ENCODE measurements at places on chromosomes 3 and 15. TPM values are rescaled to one million over a fixed set of nuclear protein-coding genes. Genes with fewer than 3 reads are reported as not detected.

- H3K4me3 ChIP-seq = no peak overlapping the region
- no peaks in the 10 kb centered on the region for H3K36me3 ChIP-seq
- peak overlapping the region; percentile 45 for H3K27ac ChIP-seq
- no peaks in the 10 kb centered on the region for H3K4me1 ChIP-seq
- DNase-seq = no peak
These were observed 48.7 kb upstream of the FHIT start for GRCh38 chr3:61300006-61300380.

- H3K4me3 ChIP-seq = peak overlapping the region; percentile 58
- no peaks in the 10 kb centered on the region for H3K27me3 ChIP-seq
- H3K36me3 ChIP-seq = no peaks in the 10 kb centered on the region
These were observed 539 bp upstream of the MGLL start for GRCh38 chr3:127822682-127823425.

- DNase-seq = no peak
- H3K27me3 ChIP-seq = no peaks in the 10 kb centered on the region
- no peak overlapping the region for H3K27ac ChIP-seq
- H3K4me1 ChIP-seq = no peaks in the 10 kb centered on the region
- no peak overlapping the region for H3K4me3 ChIP-seq
- H3K36me3 ChIP-seq = no peaks in the 10 kb centered on the region
These were observed 41.6 kb upstream of the CCDC174 start for GRCh38 chr3:14609941-14610340.

- no peak for DNase-seq
- no peaks in the 10 kb centered on the region for H3K27me3 ChIP-seq
- H3K4me3 ChIP-seq = no peak overlapping the region
- no peaks in the 10 kb centered on the region for H3K4me1 ChIP-seq
- H3K36me3 ChIP-seq = no peaks in the 10 kb centered on the region
These were observed 41.9 kb downstream of the PTPN23 start for GRCh38 chr3:47422743-47423142.

- DNase-seq = no peak
- H3K4me3 ChIP-seq = no peak overlapping the region
- no peaks in the 10 kb centered on the region for H3K4me1 ChIP-seq
- H3K27ac ChIP-seq = no peak overlapping the region
These were observed 48.8 kb downstream of the GLB1 start for GRCh38 chr3:33047842-33048834.

DNA sequence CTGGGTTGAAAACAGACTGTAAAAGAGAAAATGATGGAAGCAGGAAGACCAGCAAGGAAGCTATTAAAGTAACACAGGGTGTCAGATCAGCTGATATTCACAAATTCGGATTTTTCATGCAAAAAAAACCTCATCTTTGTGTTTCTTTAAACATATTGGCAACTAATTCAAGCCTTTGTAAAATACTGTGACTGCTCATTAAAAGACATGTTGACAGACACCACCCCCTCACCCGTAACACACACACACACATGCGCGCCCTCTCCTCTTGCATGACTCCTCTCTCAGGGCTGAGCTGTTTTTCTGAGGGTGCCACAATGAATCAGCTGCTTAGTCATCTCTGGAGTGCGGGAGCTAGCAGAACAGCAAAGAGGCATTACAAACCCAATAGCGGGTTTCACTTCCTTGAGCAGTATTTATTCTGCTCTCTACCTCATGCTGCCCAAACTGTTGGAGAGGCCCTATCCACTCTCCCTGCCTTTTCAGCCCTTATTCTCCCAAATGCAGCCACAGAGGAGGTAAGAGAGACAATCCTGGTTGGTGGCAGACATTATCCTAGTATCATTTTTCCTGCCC is 35.8 kb upstream of the CCDC80 start:
- H3K4me1 ChIP-seq = no peaks in the 10 kb centered on the region
- DNase-seq = peak; percentile 58
- H3K27me3 ChIP-seq = no peaks in the 10 kb centered on the region
- H3K36me3 ChIP-seq = no peaks in the 10 kb centered on the region

DNA sequence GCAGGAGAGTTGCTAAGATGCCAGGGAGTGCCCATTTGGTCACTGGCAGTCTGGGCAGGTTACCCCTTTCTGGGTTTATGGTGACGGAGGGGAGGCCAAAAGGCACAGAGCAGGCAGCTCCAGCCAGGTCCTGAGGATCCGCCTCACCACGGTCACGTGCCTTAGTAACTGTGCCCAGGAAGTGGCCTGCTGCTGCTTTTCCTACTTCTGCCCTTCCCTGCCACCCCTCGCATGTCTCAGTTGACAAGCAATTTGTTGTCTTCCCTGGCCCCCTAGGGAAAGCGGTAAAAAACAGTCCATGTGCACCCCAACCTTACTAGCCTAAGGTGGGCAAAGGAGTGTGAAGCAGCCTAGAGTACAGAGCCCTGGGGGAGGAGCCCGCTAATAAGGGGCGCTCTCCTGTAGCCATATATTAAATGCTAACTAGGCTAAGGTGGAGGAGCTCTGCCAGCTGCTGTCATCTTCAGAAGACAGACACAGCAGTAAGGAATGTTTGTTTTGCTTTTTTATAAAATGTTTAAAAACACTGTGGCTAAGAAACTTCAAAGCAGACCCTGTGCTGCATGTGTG is 9.1 kb upstream of the LIPH start:
- H3K27ac ChIP-seq = no peak overlapping the region
- no peak for DNase-seq
- H3K4me1 ChIP-seq = no peaks in the 10 kb centered on the region

DNA sequence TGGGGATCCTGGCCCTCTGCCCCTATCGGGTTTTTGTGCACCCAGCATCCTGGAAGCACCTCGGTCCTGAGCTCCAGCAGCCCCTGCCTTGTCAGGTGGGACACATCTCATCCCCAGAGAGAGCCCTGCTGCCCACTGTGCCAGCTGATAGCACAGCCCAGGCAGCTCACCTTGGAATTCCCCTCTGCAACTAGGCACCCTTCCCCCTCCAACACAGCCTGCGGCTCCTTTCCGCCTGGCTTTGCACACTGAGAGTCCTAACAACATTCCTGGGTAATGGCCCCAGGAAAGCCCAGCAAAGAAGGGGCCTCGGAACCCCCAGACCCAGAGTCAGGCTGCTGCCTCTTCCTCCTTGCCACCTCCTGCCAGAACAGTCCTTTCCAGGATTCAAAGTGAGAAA is 5.9 kb downstream of the HCN4 start:
- DNase-seq = no peak
- no peaks in the 10 kb centered on the region for H3K36me3 ChIP-seq
- no peak overlapping the region for H3K4me3 ChIP-seq

GRCh38 chr3:53254509-53255422 is 1.1 kb downstream of the TKT start:
- H3K27me3 ChIP-seq = no peaks in the 10 kb centered on the region
- no peaks in the 10 kb centered on the region for H3K36me3 ChIP-seq
- DNase-seq = peak; percentile 59
- peak overlapping the region; percentile 75 for H3K27ac ChIP-seq

DNA sequence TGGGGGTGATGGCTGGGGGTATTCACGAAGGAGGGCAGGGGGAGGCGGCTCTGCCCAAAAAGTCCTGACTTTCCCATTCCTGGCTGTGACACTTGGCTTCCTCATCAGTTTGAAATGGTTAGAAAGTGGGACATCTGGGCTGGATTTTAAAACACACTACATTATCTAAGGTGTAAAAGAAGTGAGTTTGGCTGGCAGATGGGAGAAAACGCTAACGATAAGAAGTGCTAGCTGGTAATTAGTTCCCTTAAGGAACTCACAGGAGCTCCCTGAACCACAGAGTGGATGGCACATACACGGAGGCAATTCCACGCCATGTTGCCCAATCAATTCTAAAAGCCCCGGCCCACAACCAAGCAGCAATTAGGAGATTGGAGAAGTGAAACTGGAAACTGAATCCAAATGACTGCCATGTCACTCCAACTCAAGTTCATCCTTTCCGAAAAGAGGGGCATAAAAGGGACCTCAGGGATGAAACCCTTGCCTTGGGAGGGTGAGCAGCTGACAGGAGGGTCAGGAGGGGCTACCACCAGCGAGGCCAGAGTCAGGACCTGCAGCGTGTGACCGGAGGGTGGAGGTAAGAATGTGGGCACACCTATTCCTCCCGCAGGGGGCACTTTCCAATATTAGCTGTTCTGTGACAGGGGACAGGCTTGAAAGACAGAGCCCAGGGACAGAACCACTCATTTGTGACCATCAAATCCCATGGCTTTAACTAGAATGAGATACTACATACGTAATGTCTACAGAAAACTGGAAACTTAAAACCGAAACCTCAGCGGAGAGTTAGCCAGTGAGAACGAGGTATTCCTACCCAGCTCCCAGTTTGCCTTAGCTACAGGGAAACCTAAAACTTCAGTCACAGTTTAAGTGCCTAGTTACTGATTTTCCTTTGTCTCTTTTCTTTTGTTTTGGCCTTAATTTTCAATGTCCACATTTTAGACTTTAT is 95.3 kb upstream of the OXTR start:
- no peaks in the 10 kb centered on the region for H3K4me1 ChIP-seq
- no peak for DNase-seq
- H3K36me3 ChIP-seq = no peaks in the 10 kb centered on the region
- no peak overlapping the region for H3K4me3 ChIP-seq
- no peaks in the 10 kb centered on the region for H3K27me3 ChIP-seq

The GOLGA8N gene
- total RNA-seq = 21.3 TPM

Data from uterus (tissue), 4 donors.